ENCODE measurements at places on chromosomes 7 and 10.

- DNase-seq: no peak
These were observed 316.9 kb downstream of the INHBA start for GRCh38 chr7:41385996-41386395.

DNA sequence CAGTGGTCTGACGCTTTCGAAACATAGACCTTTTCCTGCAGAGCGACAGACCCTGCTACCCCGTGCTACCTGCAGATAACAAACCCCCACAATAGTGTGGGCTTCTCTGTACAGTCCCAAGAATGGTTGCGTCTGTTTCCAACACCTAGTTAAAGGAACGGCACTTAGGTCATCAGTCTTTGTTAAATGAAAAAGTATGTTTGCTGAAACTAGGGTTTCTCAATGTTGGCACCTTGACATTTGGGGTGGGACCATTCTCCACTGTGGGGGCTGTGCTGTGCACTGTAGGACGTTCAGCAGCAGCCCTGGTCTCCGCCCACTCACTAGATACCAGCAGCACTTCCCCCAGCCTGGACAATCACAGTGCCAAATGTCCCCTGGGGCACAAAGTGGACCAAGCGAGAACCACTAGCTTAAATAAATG, 13.7 kb downstream of the TECTB start:
- DNase-seq: no peak

- no peak for DNase-seq
These were observed 105.5 kb upstream of the PTN start for GRCh38 chr7:137449016-137449415.

DNA sequence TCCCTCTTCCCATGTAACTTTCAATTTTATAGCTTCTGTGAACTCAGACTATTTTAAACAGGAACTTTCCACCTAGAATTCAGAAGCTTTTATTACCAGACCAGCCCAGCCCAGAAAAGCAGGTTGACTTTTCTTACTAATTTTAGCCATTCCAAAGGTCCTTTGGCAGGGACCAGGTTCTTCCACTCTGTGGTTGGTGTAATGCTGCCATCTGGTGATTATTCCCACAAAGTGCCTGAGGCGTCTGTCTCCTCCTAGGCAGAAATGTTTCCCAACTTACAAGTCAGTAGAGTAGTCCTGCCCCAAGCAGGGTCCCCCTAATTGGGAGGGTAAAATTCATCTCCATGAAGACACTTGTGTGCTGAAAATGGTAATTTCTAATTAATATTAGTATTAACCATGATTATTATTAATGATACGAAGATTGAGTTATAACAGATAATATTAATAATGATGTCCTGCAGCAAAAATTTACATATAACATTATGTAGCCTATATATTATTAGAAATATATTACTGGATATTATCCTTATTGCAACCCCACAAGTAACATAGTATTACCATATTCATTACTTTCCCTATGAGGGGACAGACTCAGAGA, 53.0 kb upstream of the PPP1R17 start:
- DNase-seq: no peak

DNA sequence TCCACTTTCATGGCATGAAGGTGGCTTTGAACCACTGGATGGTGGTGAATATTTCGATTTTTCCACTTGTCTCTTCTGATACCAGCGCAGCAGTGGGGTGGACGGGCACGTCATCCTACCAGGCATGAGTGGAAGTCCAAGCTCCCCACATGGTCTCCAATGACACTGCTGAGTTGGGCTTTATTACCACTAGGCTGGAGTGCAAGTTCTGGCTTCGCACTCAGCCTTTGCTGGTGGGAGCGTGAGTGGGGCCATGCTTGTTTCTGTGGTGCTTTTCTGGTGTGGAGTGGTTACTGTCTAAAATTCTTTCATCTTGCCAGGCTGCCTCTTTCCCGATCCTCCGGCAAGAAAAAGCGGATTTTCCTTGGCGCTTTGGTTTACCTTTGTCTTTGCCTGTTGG, 70.1 kb upstream of the SDK1 start:
- no peak for DNase-seq

GRCh38 chr10:35306852-35307251, 29.5 kb upstream of the CCNY start:
- DNase-seq: no peak

- no peak for DNase-seq
These were observed 149.4 kb upstream of the ZMIZ1 start for GRCh38 chr10:78919181-78919966.

GRCh38 chr10:101807158-101807557, 11.1 kb downstream of the OGA start:
- no peak for DNase-seq

DNA sequence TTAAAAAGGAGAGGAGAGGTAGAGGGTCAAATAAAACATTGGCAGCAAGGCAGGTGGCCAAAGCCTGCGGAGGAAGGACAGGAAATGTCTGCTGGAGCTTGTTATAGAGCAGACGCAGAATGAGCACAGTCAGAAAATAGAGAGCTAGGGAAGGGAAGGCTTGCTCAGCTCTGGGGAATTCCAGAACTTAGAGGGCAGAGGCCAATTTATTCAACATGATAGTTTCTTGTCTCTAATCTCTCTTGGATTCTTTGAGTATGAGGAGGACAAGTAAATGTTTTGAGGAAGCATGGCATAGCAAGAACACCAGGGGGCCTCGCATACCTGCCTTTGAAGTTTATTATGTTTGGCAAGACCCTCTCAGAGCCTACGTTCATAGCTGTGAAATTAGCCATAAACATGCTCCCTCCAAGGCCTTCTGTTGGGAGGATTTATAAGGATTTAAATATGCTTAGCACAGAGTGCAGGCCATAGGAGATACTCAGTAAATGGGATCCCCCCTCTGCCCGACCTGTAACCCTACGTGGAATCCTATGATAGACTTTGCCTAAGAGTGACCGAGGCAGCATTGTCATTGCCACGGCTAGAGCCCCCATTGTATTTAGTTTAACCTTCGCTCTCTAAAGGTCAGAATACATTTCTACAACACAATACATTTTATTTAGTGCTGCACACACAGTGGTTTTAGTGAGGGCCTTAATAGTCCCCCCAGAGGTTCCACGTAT, 293.9 kb downstream of the CCDC3 start:
- DNase-seq: no peak

GRCh38 chr10:38072552-38072951, 21.6 kb upstream of the ZNF37A start:
- no peak for DNase-seq

- DNase-seq: no peak
These were observed 72.6 kb downstream of the C1GALT1 start for GRCh38 chr7:7254908-7255307.

DNA sequence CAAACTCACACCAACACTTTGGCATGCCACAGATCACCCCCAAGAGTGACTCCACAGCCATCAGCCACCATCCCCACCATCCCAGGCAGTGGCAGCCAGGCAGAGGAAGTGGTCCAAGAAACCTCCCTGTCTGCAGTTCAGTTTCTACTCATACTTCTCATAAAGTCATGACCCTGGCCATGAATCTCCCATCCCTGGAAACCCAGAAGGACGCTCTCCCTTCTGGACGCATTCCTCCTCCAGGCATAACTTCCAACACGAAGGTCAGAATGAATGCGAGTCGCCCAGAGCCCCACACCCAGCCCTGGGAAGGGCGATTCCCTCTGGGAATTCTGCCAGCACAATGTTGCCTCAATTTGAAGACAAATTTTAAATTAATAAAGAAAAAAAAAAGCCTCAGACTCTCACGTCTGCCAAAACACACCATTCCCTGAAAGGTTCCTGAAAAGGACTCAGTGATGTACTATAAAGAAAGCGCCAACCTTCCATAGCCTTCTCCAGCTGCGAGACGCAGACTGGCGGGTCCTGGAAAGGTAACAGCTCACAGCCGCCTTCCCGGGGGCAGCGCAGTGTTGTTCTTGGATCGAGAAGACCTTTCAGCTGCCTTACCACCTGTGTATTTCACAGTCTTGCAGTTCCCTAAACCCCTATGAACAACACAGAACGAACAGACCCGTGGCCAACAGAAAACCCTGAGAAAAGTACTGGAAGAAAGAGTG, 307.6 kb downstream of the FRMD4A start:
- no peak for DNase-seq

DNA sequence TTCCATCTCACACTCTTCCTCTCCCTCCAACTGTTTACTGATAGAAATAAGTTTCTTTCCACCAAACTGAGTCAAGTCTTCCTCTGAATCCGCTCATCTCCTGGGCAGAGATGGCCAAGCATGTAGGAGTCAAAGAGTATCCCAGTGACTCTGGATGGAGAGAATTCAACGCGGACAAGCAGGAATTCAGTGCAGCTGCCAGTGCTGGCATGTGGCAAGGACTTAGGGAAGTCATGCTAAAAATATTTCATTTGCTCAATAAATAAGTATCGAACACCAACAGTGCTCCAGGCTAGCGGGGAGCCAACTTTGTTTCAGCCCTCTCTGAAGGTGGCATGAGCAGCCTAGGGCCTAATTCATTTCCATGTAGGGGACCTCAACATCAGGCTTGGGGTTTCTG, 351.6 kb upstream of the ZMIZ1 start:
- DNase-seq: no peak

DNA sequence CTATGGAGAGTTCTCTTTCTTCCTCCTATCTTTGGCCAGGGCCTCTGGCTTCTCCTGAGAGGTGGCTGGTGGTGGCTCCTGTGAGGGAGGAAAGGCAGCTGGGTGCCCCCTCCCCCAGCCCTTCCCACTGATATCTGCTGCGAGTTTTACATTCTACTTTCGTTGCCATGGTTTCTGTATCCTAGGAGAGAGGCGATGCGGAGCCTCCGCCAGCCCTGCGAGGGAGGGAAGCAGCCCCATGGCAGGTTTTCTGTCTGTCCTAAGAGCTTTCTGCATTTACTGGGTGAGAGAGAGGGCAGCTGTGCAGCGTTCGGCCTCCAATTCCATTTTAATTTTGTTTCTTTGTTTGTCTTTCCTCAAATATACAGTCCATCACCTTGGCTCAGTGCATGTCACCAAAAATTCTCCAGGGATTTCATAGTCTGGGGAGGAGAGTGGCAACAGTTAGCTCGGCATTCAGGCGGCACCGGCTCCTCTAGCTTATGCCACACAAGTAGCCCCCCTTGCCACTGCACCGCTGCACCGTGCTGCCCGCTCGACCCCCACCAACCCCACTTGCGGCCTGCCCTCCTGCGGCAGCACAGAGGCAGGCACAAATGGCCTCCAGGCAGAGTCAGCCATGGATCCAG, 20.4 kb downstream of the DNAJB12 start:
- no peak for DNase-seq

DNA sequence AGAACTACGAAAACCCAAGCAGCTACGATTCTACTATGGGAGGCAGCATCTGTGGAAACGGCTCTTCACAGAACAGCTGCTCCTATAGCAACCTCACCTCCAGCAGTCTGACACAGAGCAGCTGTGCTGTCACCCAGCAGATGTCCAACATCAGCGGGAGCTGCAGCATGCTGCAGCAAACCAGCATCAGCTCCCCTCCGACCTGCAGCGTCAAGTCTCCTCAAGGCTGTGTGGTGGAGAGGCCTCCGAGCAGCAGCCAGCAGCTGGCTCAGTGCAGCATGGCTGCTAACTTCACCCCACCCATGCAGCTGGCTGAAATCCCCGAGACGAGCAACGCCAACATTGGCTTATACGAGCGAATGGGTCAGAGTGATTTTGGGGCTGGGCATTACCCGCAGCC, 81.6 kb upstream of the SAMD8 start:
- DNase-seq: no peak

- no peak for DNase-seq
These were observed 109.6 kb downstream of the NKX6-2 start for GRCh38 chr10:132676193-132676891.

- peak; percentile 34 for DNase-seq
These were observed 7.7 kb downstream of the ZSCAN25 start for GRCh38 chr7:99624484-99624883.

DNA sequence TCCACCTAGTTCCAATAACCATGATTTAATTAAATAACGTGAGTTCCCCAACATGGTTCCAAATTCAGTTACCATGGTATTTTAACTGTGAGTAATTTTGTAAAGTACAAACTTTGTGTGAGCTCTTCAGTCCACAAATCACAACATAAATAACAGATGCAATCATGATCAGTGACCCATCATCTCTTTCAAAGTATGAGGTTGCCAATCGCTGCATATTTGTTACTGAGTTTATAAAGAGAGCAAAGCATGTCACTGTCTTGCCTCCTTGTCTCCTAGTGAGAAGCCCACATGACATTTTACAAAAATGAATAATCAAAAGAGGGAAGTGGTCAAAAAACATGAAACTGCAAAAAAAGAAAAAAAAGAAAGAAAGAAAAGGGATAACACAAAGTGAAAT, 69.1 kb upstream of the PDSS1 start:
- no peak for DNase-seq

- no peak for DNase-seq
These were observed 9.4 kb upstream of the GTPBP10 start for GRCh38 chr7:90337106-90337505.

GRCh38 chr10:5411941-5412276, 448 bp upstream of the NET1 start:
- no peak for DNase-seq

- no peak for DNase-seq
These were observed 6.4 kb downstream of the TUBGCP2 start for GRCh38 chr10:133302230-133302629.

DNA sequence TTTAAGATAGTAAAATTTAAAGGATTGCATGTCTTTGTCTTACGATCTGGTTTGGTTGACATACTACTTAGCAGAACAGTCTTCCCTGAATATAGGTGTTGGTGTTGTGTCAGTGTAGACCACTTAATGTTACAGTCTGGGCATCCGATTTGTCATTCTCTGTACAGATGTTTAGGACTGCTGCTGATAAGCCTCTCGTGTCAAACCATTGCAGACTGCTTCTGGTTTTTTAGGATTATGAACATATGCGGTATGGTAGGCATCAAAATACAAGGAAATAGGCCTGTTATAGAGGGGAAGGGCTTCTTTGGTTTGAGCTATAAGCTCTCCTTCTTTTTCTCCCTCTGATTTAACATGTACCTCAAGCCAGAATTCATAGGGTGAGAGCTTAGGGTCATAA, 7.4 kb downstream of the CYP3A43 start:
- no peak for DNase-seq

DNA sequence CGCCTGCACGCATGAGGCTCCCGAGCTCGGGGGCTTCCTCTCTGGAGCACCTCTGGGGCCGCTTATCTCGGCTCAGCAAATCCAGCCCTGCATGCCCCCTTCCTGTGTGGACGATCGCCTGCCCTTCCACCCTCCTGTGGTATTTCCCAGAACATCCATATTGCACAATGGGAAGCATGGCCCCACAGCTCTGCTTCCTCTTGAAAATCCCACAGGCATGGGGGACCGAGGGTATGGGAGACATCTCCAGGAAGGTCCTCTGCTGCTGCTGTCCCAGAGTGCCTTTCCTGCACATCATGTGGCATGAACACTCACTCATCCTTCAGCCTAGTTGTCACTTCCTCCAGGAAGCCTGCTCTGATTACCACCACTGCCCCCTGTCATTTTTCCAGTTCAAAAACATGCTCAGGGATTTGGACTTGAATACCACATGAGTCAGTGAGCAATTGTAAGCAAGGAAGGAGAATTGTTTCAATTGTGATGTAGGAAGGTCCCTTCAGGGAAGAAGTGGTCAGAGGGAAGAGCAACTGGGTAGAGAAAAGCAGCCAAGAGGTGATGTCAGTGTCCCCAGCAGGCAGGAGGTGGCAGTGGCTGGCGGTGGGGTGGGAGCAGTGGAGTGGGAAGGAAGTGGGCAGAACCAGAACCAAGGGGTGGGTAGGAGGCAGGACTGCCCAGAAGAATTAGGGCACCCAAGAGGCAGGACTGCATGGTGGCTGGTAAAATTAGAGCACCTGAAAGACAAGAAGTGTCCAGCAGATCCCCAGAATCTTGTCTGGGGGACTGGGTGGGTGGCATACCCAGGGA, 67.5 kb upstream of the ZMIZ1 start:
- no peak for DNase-seq

All from stimulated activated CD8-positive, alpha-beta memory T cell treated with anti-CD3 and anti-CD28 coated beads, Interleukin-4, amount 100 ng/mL, for 1 hour (primary cell).